ENCODE measurements at places on chromosomes 13 and 19. TPM values are rescaled to one million over a fixed set of nuclear protein-coding genes. Genes with fewer than 3 reads are reported as not detected.

ARID3A gene
- total RNA-seq, result 8.7 TPM

METTL21C gene
- not detected for total RNA-seq

OVOL3 gene
- not detected for total RNA-seq

CABP5 gene
- total RNA-seq, result not detected

ZNF562 gene
- 11.8 TPM for total RNA-seq

KCNRG gene
- 1.2 TPM for total RNA-seq

KCTD4 gene
- total RNA-seq, result not detected

IL12RB1 gene
- not detected for total RNA-seq

MISP3 gene
- total RNA-seq, result 1.2 TPM

RCBTB1 gene
- total RNA-seq, result 13.5 TPM

SIGLEC7 gene
- not detected for total RNA-seq

SHANK1 gene
- 1.8 TPM for total RNA-seq

ASF1B gene
- 56.5 TPM for total RNA-seq

DPRX gene
- total RNA-seq, result not detected

KCNC3 gene
- total RNA-seq, result not detected

KIRREL2 gene
- total RNA-seq, result under 0.01 TPM

NRTN gene
- not detected for total RNA-seq

TGFBR3L gene
- total RNA-seq, result 6.9 TPM

KASH5 gene
- total RNA-seq, result not detected

ZNF541 gene
- total RNA-seq, result not detected

CGB1 gene
- 2.9 TPM for total RNA-seq

SIGLEC12 gene
- not detected for total RNA-seq

C19orf18 gene
- not detected for total RNA-seq

B3GNT8 gene
- 3.5 TPM for total RNA-seq

ZNF225 gene
- total RNA-seq, result 1.5 TPM

RTBDN gene
- not detected for total RNA-seq

TSHZ3 gene
- total RNA-seq, result 5.8 TPM

ZNF441 gene
- total RNA-seq, result 3.2 TPM

All from bronchus fibroblast of lung (primary cell).